ENCODE measurements at places on chromosomes 7 and 10.

DNA sequence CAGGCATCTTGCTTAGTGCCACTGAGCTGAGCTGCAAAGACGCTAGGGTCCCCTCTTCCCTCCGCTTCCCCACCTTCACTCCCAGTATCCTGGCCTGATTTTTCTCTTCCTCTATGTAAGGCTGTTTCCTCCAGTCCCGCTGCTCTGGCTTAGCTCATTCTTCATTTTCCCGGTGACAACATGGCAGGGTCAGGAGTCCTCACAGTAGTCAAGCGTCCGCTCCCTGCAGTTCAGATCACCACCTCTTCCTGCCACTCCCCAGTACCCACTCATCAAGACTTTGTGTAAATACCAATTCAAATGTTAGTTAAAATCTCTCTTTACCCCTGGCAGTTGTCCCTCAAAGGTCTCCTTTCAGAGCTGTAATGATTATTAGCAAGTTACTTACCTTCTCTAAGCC, 650.4 kb upstream of the CELF2 start:
- no peak for DNase-seq

DNA sequence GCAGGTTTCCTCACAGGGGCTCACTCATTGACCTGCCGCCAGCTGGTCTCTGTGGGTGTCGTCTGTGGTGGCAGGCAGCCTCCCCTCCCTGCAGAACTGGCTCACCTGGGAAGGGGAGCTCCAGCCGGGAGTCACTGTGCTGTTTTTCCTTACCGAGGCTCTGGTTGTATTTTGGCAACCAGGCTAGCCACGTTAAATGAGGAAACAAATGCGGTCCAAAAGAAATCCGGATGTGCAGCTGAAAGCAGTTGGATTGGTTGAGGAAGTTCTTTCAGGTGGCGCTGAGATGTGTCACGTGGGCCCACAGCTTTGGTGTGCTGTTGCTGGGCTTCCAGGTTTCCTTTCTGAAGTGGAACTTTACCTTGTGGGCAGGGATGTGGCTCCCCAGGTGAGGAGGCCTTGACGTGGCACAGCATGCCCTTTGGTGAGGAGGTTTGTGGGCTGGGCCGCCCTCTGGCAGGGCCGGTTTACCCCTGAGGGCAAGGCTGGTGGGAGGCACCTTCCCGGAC, 14.2 kb downstream of the MTURN start:
- DNase-seq: no peak

DNA sequence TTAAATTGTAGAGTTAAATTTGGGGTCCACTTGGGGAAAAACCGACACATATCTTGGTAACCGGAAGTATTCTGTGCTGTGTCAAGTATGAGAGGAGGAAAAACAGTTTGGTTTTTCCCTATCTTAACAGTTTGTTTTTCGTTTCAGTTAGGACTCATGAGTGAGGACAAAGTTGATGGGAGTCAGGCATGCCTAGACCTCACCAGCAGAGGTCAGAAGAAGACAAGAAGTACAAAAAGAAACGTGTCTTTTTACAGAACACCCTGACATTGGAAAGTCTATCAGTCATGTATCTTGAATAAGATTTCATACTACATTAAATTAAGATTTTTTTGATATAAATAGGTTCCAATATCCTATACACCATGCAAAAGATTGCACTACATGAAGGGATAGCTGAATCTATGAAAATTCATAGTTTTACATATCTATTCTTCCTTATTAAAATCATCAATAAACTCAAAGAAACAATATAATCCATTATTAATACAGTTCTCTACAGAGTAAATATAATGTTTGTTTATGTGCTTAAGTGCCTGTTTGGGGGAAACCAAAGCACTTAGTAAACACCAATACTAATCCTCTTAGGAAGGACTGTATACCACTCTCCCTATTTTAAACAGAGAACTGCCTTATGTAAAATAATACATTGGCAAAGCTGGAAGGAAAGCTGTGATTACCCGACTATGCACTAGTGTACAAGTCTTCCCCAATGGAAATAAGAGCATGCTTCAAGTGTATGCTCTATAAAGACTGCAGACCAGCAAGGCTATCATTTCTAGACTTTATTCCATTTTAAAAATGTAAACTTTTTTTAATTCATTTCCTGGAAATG, 95.6 kb downstream of the USP6NL start:
- peak; percentile 17 for DNase-seq

DNA sequence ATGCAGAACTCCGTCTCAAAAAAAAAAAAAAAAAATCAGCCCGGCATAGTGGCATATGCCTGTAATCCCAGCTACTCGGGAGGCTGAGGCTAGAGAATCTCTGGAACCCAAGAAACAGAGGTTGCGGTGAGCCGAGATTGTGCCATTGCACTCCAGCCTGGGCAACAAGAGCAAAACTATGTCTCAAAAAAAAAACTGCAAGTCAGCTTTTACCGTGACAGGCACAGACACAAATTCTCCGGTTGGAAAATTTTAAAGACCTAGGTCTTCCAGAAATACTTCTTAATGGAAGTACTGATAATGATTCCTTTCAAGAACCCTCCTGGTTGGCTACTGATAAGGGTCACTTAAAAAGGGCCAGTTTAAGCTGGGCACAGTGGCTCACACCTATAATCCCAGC, 19.4 kb upstream of the ARPC1B start:
- DNase-seq: no peak

DNA sequence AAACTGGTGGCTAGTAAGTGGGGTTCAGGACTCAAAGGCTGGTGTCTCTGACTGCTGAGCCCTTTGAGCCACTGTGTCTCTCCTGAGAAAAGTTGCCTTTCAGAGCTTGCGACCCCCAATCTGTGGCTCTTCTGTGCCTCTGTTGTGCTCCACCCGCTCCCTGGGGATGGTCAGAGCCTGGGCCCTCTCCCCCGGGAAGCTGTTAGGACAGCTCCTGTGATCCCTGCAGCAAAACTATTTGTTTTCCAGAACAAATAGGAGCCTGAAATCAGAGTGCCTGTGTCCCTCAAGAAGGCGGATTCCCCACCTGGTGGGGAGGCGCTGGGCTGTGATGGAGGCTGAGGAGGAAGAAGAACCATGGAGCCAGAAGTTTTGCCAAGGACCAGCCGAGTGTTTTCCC, 56.4 kb upstream of the MXI1 start:
- DNase-seq: no peak

GRCh38 chr7:78529392-78529791, 730.8 kb downstream of the PHTF2 start:
- DNase-seq: no peak

DNA sequence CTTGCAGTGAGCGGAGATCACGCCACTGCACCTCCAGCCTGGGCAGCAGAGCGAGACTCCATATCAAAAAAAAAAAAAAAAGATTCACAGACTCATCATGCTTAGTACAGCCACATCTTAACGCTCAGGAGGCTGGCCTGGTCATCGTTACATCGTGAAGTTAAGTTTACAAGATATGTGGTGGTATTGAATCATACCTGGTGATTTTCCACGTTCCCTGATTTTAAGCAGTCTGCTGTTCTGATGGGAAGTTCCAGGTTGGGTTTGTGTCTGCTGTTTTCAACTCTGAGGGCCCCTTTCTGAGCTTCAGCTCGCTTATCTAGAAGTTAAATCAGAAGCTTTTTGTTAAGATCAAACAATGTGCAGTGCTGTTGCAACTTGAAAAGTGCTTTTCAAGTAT, 6.9 kb downstream of the PPP2R2D start:
- no peak for DNase-seq

GRCh38 chr7:104371216-104371979, 43.0 kb downstream of the LHFPL3 start:
- no peak for DNase-seq

DNA sequence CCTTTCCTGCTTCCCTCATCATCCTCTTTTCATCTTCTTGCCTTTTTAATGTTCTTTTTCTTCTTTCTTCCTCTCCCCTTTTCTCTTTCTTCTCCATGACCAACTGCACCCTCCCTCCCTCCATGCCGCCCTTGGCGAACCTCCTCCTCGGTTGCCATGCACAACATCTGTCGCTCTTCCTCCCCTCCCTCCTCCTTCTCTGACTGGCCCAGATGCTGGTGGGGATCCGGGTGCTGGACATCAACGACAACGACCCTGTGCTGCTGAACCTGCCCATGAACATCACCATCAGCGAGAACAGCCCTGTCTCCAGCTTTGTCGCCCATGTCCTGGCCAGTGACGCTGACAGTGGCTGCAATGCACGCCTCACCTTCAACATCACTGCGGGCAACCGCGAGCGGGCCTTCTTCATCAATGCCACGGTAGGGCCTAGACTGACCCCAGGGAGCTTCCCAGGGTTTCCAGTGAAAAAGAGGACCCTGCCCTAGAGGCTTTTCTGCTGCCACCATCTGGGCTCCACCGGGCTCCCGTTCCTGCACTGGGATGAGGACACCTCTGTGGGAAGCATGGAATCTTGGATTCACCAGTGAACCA, 11.5 kb upstream of the VSIR start:
- DNase-seq: no peak

GRCh38 chr10:83469728-83470331, 669.5 kb upstream of the GHITM start:
- no peak for DNase-seq

DNA sequence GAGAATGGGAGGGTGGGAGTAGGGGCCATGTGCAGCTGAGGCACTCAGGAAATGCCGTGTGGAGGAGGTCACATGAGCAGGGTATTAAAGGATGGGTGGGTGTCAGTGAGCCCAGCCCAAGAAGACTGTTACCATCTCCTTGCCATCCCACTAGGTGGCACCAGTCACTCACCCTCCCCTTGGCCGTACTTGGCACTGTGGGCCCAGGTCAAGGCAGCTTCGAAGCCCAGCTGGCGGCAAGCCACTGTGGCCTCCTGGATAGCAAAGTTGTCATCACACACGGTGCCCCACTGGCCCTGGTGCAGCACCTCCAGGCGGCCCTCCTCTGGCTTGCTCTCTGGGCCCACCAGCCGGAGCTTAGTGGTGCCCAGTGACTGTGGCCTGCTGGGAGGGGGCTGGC, 5.4 kb downstream of the LOXL4 start:
- DNase-seq: no peak

- DNase-seq: no peak
These were observed 229.5 kb upstream of the ADARB2 start for GRCh38 chr10:1966712-1967376.

GRCh38 chr7:135204341-135204749, 7.0 kb downstream of the WDR91 start:
- no peak for DNase-seq

DNA sequence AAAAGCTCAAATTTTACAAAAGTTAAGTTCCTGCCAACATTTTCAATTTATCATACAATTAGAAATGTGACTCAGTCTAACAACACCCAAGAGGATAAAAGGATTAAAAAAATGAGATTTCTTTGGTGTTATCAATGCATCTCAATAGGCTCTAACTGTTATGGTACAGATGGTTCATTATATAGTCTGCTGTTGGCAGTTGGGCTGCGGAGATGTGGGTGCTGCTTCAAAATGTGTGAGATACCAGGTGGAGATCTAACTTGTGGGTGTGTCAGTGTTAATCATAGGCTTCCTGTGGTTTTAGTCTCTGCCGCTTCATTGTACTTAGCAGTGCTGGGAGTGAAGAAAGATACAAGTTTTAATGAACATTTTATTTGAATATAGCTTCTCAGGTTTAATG, 231.2 kb downstream of the EXOC4 start:
- peak; percentile 2 for DNase-seq

DNA sequence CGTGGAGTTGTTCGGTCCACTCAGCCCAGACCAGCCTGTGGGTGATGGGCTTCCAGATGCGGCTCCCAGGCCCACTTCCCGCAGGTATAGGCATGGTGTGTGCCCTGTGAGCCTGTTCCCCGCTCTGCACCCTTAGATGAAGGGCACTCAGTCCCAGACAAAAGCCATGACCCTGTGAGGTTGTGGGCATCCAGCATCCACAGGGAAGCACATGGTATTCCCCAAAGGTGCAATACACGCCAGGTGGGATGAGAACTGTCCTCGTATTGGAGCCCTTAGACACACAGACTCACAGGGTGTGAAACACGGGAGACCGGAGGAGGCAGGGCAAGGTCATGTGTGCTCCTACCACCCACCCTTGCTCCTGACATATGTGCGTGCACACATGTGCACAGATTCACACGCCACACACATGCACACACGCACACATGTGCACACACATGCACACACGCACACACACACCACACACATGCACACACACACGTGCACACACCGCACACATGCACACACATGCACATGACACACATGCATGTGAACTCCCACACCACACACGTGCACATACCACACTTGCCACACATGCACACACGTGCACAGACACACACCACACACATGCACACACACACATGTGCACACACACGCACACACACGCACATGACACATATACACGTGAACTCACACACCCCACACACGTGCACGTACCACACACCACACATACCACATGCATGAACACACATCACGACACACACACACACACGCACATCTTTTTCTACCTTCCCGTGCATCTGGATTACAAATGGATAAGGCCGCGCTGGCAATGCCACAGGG, 319.4 kb downstream of the WDR37 start:
- DNase-seq: no peak

DNA sequence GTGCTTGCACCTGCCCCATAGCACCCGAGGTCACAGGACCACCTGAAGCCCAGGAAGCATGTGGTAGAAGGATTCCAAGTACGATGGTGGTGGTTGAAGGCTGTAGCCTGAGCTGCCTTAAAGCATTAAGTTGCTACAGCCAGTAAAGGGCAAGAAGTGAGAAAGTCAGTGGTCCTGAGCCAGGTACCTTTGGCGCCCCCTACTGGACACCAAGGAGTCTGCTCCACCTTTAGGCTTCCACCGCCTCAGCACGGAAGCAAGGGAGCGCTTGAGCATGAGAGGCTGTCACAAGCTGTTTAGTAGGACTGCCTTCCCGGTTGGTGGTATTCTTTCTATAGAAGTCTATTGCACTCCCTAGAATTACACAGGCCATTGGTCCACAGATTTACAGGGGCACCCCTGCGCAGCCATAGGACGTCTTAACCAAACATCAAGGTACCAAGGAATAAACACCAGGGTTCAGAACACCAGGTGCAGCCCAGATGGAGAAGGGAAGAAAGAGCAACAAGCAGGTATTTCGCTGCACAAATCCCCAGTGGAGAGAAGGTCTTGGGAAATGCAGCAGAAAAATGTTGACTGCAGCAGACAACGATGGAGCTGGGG, 2.2 kb downstream of the CRTAC1 start:
- DNase-seq: peak; percentile 53

GRCh38 chr10:17685233-17685840, 41.4 kb downstream of the STAM start:
- no peak for DNase-seq

- no peak for DNase-seq
These were observed 716.2 kb downstream of the SUGCT start for GRCh38 chr7:40851001-40851400.

DNA sequence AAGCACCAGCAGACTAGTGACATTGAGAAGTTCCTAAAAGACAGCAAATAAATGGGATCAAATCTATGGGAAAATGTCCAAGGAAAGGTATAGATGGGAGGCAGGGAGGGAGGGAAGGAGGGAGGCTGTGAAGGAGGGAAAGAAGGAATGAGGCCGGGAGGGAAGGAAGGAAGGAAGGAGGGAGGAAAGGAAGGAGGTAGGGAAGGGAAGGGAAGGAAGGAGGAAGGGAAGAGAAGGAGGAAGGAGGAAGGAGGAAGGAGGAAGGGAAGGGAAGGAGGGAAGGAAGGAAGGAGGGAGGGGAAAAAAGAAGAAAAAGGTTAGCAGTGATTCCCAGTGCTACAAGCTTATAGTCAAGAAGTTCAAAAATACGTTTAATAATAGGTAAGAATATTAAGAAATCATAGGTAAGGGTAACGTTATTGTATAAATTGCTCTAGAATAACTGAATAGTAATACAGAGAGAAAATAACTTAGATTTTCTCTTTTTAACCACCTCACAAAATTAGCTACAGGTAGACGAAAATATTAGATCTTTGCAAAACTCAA, 106.9 kb downstream of the LMBR1 start:
- DNase-seq: no peak

GRCh38 chr10:20017961-20018360, 201.7 kb downstream of the PLXDC2 start:
- DNase-seq: no peak
